Inflammatory macrophage treated with lipopolysaccharide for 4 hours (primary cell): ENCODE measurements at places on chromosomes 2 and 18.

DNA sequence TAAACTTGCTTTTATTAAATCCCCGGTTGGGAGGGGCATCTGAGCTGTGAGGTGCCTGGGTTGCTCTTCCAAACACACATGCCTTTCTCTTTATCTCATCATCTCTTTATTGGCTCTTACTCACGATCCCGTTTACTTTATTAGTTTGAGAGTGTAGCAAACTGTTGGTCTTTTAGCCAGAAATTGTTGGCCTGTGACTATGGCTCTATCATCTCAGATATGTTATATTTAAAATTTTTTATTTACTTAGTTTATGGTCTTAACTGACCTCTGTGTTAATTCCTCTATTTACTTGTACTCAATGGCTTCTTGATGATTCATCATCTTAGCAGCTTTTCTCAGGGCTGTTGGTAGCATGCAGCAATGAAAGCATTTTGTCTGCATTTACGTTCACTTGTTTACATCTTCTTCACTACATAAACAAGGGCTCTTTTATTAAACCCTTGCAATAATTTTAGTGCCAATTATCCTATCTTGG lies 408.4 kb downstream of the HRH4 start:
- DNase-seq, result no peak

- no peak for DNase-seq
Observed at GRCh38 chr2:140462990-140463389, 1667.8 kb downstream of the LRP1B start.

GRCh38 chr2:189144700-189145211 lies 34.8 kb downstream of the COL5A2 start:
- DNase-seq, result no peak

GRCh38 chr2:32832821-32833220 lies 113.9 kb upstream of the LTBP1 start:
- DNase-seq, result no peak

GRCh38 chr2:121866789-121867188 lies 111.3 kb downstream of the TSN start:
- no peak for DNase-seq

- DNase-seq, result no peak
Observed at GRCh38 chr2:136010126-136010525, 24.7 kb upstream of the DARS1 start.

GRCh38 chr18:7090771-7091170 lies 26.8 kb downstream of the LAMA1 start:
- no peak for DNase-seq

DNA sequence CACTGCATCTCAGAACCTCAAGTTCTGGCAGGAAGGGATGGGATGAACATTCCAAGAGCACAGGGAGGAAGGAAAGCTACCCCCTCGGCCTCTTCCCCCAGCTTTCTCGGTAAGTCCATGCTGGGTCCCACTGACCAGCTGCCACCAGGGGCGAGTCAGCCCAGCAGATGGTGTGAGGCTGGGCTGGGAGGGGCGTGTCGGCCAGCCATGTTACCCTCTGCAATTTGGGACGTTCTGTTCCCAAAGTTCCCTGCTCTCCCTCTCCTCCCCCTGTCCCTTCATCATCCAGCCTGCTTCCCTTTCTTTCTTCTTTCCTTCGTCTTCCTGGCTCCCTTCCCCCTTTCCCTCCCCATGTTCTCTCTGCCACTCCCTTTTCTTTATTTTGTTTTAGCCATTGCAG lies 74.3 kb upstream of the TNP1 start:
- no peak for DNase-seq

DNA sequence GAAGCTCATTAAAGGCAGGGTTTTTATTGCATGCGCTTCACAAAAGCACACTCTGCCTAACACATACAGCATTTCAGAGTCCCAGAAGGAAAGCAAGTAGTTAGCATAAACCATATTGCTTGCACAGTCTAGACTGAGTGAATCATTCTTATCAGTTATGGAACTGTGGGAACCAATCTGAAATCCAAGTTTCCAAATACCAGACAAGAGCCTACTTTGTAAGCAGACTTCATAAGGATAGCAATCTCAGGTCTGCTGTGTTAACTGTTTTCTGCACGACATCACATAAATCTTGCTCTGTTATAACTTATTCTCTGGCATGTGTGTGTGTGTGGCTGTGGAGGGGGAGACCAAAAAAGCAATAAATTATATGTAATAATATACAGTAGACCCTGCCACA lies 608.1 kb upstream of the REG3G start:
- no peak for DNase-seq

DNA sequence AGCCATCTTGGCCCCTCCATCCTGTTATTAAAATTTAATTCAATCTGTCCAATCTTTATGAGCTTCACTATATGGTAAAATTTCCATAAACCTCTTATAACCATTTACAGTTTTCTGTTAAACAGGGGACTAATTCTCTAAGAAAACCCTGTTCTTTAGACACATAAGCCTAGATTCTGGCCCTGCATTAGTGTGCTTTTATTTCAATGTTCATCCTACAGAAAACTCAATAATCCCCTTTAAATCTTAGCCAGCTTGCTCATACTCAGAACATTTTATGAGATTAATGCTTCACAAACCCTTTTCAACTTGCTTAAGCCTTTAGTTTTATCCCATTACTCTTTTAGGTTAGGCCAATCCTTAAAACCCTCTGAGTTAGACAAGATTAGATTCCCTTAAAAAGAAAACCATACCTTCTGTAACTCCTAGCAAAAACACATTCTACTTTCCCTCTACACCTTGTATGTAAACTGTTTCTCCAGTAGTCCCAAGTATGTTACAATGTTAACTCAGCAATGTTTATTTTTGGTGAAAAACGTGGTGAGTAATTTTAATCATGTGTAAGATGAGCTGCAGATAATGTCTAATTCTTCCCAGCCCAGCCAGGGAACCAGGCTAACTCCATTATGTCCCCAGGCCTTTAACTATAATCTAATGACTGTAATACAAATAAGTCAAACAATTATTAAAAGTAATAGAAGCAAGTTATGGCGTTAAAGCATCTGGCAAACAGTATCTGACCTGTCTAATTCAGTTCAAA lies 1953.4 kb upstream of the LRRTM1 start:
- no peak for DNase-seq

DNA sequence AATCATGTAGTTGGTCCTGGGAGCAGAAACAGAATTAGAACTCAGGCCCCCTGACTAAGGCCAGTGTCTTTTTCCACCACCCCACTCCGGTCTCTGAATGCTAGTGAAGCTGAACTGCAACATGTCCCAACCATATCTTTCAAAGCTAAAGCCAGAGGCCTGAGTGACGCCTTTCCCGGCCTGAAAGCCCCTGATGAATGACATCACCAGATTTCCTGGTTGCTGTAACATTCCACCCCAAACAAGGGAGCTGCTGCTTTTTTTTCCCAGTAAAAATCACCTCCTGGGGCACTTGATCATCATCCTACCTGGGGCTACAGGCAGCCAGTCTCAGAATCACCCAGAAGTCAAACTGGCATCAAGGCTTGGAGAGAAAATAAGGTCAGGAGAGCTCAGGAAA lies 162.7 kb downstream of the ARL4C start:
- no peak for DNase-seq

DNA sequence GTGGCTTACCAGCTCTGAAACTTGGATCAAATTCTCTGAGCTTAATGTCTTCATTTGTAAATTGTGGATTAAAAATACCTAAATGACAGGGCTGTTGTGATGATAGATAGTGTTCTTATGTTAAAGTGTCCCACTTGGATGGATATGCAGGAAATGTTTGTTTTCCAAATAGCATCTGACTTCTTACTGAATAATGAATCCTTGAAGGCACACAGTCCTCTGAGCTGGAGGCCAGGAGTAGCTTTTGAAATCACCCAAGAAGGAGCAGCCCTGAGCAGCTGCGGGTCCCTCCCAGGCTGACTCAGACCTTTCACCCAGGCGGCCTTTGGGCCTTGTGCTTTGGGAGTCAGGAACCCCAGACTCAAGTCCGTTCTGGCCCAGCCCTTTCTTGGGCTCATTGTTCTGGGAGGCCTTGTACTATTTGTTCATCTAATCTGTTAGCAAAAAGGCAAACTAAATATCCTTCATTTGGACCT lies 173.0 kb upstream of the GATA6 start:
- DNase-seq, result no peak

- no peak for DNase-seq
Observed at GRCh38 chr2:8197101-8197500, 484.8 kb upstream of the ID2 start.

DNA sequence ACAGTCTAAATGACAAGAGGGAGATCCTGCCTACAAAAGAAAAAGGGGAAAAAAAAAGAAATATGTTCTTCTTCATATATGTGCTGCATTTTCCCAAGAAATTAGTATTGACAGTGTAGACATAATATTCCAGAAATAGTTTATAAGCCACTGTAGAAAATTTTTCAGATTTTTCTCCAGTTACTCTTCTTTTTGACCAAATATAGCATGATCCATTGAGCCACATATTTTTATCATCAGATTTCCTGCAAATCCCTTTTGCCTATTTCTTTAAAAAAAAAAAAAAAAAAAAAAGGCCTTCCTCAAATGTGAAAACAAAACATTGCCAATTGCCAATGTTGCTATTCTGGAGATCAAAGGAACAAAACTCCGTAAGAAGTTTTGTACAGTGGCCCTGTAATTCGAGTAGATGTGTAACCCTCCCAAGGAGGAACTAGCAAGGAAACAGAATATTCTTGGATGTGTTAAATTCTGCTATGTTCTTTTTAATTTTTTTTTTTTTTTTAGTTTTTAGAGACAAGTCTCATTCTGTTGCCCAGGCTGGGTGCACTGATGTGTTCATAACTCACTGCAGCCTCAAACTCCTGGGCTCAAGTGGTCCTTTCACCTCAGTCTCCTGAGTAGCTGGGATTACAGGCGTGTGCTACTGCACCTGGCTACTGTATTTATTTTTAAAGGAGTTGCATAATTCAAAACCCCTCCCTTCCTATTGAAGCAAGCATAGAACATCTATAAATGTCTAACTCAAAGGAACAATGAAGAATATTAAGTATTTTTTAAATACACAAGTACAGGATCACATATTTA lies 12.5 kb upstream of the CABYR start:
- no peak for DNase-seq

DNA sequence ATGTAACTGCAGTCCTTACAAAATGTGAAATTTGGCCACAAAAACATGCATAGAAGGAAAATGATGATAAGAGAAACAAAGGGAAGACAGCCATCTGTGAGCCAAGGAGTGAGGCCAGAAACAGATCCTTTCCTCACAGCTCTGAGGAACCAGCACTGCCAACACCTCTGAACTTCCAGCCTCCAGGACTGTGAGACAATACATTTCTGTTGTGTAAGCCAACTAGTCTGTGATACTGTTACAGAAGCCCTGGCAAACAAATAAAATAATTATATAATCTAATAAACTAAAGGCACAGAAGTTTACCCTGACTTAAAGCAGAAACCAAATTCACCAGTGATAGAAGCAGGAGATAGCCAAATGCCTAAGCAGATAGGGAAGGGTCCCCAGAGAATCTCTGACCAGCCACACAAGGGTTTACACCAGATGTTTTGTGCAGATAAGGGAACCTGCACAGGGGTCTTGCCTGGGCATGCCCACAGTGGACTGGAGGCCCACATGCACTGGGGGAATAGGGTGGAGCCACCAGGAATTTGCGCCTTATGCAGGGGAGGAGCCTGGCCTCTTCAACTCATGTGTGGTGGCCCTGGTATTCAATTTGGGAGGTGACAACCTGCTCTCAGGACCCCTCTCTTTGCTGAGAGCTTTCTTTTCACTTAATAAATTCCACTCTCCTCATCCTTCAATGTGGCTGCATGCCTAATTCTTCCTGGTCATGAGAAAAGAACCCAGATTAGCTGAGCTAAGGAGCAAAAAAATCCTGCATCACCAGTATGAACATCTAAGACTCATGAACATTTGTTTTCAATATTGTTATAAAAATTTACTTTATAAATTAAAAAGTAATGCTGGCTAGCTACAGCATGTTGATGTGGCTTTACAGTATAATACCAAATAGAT lies 3.8 kb upstream of the GCC2 start:
- DNase-seq, result no peak

- no peak for DNase-seq
Observed at GRCh38 chr2:145797692-145798091, 1277.8 kb upstream of the ZEB2 start.

GRCh38 chr2:146986161-146986560 lies 858.7 kb upstream of the ACVR2A start:
- DNase-seq, result no peak

- DNase-seq, result no peak
Observed at GRCh38 chr2:173271825-173272224, 82.8 kb upstream of the CDCA7 start.

DNA sequence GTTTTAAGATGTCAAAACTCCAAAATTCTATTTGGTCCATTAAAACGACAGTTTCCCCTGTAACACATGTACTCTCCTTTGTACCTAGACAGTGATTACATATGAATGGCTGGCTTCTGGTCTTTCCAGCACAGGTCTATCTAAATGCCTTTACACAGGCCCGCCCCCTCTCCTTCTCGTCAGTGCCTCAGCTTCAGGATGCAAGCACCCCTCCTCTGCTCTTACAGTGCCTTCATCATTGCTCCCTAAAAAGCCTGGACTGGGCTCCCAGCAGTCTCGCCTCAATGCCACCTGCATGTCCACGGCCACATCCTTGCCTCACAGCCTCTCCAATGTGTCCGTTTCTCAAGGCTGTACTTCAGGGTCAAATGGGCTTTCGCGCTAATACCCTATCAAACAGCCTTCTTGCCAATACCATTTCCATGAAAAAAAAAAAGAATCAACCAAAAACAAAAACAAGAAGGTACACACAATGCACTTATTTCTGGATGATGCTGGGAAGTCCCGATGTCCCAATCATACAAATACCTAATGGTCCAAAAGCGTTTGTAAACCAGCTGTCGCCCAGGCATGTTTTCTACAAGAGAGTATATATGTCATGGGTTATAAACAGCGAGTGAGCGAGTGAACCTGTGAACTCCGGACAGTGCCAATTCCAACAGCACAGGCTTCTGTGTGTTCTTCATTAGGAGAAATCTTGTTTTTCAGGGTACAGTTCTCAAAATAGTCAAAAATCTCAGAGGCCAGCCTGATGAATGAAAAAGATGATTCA lies 77.2 kb downstream of the EIPR1 start:
- DNase-seq, result no peak

GRCh38 chr2:52386433-52387030 lies 1354.6 kb upstream of the NRXN1 start:
- DNase-seq, result no peak

GRCh38 chr18:76405681-76406356 lies 89.2 kb downstream of the ZNF516 start:
- DNase-seq, result peak; percentile 37

DNA sequence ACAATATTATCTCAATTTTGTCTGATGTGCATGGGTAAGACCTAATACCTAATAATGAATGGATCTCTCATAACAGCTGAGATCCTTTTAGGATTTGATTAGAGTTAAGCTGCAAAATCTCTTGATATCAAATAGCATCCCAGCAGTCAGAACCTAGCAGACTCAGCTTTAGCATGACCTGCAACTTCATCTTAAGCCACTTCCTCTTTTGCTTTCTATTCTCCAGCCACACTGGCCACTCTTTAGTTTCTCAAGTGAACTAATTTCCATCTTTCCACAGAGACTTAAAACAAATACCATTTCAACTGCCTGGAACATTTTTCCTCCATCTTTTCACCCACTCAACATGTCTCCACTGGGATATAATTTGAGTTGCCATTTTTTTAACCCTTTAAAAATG lies 1251.6 kb upstream of the ZEB2 start:
- peak; percentile 56 for DNase-seq

- no peak for DNase-seq
Observed at GRCh38 chr2:233433794-233434193, 79.5 kb downstream of the DGKD start.
